ENCODE measurements at places on chromosomes 1 and 21.

DNA sequence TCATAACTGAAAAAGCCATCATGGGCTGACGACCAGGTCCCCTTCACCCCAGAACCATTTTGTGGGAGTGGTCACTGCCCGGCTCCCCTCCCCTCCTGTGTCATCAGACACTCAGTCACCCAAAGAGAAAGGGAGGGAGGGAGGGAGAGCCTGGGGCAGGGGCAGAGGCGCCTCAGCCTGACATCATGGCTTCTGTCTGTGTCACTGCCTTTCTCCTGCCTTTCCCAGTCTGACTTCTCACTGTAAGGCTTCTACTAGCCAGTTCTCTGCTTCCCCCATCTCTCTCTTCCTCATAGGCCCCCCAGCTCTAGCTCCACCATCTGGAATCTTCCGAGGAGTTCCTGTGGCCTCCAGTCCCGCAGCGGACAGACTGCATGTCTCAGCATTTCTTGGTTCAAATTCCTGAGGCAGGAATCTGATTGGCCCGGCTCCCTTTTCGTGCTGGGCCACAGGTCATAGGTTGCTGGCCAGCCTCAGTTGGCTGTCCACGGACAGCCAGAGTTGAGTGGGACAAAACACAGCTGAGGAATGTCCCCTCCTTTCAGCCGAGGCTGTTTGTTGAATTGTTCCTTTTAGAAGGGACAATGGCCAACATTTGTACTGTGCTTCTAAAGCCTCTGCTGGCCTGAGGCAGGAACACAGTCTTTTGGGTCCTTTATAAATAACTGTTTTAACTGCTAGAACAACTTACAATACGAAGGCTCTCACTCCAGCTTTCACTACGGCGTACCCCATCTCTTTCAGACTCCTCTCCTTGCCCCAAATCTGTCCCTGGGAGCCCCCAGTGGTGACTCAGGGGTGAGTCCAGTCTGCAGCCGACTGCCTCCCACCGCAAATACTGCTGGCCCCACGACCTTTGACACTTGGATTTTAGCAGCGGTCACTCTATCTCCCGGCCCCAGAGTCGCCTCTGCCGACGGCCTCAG is 18.7 kb upstream of the KANK4 start:
- no peak for DNase-seq

DNA sequence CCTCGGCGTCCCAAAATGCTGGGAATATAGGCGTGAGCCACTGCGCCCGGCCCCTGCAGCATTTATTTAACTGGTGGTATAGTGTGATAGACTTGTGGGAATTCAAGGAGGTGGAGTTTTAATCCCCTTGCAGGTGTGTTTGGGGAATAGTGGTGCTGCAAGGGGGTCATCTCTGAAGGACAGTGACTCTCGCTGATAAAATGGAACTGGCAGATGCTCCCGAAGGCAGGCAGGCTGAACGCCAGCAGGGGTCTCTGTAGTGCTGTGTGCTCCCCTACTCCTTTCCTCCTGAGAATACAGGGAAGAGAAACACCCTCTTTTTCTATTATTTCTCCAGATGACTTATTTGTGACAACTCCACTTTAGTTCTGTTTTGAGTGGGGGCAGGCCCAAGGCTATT is 4.0 kb downstream of the OSCP1 start:
- no peak for DNase-seq

DNA sequence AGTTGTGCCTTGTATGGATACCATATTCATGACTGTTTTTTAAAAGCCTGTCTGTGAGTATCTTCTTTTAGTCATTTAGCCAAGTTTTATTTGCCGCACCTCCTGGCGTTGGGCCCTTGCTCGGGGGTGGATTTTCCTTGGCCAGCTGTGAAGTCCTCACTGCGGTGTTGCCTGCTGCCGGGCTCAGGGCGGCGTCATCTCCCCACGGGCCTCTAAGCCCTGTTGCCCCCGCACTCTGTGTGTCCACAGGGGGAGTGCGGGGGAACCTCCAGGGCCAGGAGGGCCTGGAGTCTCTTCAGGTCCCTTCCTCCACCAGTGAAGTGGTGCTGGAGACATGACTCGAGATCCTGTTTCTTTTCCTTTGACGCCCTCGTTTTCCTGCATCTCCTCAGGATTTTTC is 65.8 kb upstream of the DIP2A start:
- DNase-seq = no peak

GRCh38 chr1:47672622-47673021 is 234.8 kb downstream of the FOXD2 start:
- DNase-seq = no peak

GRCh38 chr1:69835955-69836354 is 268.2 kb downstream of the LRRC7 start:
- DNase-seq = no peak

DNA sequence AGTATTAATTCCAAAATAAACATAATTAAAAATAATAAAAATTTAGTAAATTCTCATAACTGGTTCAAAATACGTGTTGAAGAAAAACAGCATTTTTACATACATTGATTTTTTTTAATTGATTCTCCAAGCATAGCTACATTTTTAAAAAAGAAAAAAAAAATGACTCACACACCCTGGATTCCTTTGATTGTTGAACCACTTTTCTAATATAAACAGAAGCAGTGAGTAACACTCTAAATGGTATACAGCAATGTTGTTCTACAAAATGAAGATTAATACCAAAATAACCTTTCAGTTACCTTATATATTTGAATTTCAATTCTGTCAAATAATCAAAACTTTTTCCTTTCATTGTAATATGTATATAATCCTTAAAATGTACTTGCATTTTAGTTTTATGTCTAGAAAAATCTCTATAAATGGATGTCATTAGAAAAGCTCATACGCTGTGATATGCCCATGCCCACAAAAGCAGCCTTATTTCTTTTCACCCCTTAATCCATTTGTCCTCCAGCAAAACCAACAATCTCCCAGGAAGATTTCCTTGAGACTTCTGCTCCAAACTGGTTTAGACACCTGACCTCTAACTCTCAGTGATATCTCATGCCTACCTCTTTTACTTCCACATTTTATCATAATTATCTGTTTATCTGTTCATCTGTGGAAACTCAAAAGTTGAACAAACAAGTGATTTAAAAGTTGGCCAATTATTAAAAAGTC is 246.4 kb upstream of the NR5A2 start:
- no peak for DNase-seq

- DNase-seq = no peak
Measured at GRCh38 chr1:56584910-56585528, 5.7 kb upstream of the PLPP3 start.

DNA sequence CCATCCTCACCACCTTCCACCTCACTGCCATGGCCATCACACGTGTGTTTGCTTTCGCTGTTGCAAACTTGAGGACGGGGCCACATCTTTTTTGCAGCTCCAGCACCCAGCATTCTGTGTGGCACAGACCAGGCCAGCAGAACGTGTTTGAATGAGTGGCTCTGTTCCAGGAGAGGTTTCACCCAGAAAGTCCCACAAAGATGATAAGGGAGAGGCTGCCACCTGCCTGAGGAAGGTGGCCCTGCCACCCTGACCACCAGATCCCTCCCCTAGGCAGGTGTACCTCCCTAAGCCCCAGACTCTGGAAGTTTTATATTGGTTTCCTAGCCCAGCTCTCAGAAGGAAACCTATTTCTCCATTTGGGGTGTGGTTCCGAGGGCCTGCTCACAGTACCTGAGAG is 252.1 kb downstream of the KAZN start:
- no peak for DNase-seq

GRCh38 chr1:81585371-81585770 is 215.4 kb upstream of the ADGRL2 start:
- DNase-seq = no peak

DNA sequence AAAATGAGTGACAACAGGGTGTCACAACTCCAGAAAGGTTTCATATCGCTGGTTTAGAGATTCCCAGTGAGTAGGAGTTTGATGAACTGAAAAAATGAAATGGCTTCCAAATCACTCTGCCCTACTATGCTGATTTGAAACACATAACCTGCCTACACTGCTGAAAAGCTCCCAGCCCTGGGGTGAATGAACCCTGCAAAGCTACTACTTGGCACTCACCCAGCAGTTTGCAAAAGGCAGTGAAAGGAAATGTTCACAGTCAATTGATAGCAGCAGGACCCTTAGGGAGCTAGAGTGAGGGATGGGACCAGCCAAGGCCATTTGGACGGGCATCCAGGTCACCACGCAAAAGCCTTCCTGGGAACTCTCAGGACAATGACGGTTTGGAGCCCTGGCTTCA is 44.4 kb upstream of the SRP9 start:
- DNase-seq = no peak

GRCh38 chr1:107533436-107533835 is 392.6 kb downstream of the NTNG1 start:
- no peak for DNase-seq

DNA sequence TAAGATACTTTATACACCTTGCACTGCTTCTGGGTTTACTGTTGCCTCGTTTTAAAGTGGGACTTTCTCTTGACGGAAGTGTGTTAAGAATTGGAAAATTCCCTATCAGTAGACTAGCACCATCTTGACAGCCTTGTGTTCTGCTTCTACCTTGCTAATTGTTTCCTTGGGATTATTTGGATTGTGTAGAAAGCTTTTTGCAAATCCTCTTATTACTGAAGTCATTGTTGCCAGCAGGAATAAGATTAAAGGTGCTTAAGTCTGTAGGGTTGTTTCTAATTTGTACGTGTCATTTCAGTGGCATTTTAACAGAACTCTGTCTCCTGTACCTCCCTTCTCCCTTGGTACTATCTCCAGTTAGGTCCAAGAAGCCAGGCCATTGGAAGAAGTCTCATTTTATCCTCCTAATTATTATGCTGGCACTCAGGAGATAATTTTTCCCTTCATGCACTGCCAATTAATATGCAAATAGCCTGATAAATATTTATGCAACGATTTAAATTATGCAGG is 107.7 kb downstream of the POU2F1 start:
- DNase-seq = no peak

DNA sequence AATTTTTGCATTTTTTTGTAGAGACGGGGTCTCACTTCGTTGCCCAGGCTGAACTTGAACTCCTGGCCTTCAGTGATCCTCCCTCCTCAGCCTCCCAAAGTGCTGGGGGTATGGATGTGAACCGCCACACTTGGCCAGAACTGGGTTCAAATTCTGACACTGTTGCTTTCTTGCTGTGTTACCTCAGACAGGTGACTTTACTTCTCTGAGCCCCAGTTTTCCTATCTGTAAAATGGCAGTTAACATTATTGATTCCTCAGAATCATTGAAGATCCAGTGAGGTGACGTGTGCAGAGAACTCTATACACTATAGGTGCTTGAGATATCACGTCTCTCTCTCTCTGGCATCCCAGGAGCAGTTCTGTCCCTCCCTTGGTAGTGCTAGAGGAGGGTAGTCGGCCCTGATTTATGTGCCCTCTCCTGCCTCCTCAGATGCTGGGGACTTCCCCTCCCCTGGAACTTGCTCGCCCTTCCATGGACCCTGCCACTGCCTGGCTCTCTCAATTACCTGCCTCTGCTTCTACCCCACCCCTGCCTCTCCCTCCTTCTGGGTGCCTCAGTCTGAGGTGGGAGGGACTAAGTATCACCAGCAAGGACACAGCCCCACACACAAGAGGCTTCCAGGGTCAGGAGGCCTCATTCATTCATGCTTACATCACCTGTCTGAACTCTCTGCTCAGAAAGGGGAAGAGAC is 2.8 kb upstream of the HPCA start:
- no peak for DNase-seq

DNA sequence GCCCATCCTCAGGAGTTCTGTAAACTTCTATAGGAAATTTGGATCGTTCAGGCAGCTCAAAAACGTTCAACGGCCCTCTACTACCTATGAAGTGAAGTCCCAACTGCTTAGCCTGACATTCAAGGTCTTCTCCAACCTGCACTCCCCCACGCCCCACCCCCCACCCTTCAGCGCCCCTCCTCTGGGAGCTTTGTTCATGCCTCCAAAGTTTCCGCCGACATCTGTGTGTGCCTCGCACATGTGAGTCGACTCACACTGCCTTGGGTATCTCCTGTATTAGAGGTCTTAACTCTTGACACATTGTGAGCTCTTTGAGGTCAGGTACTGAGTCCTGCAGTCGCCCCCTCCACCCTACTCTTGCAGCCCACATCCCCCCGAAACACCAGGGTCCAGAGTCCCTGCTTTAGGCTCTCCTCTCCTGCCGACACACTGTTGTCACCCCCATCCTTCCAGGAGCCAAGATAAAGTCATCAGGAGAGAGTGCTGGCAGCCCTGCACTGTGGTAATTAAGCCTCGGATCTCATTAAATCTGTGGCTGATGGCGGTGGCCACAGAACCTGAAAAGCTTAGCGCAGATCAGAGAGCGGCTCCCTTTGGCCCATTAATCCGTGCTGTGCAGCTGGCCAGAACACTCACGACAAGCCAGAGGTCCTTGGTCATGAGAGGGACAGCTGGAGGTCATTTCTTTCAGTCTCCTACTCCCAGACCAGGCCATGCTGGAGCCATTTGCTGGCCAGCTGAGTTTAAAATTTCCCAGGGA is 1.4 kb upstream of the PAFAH2 start:
- DNase-seq = no peak

DNA sequence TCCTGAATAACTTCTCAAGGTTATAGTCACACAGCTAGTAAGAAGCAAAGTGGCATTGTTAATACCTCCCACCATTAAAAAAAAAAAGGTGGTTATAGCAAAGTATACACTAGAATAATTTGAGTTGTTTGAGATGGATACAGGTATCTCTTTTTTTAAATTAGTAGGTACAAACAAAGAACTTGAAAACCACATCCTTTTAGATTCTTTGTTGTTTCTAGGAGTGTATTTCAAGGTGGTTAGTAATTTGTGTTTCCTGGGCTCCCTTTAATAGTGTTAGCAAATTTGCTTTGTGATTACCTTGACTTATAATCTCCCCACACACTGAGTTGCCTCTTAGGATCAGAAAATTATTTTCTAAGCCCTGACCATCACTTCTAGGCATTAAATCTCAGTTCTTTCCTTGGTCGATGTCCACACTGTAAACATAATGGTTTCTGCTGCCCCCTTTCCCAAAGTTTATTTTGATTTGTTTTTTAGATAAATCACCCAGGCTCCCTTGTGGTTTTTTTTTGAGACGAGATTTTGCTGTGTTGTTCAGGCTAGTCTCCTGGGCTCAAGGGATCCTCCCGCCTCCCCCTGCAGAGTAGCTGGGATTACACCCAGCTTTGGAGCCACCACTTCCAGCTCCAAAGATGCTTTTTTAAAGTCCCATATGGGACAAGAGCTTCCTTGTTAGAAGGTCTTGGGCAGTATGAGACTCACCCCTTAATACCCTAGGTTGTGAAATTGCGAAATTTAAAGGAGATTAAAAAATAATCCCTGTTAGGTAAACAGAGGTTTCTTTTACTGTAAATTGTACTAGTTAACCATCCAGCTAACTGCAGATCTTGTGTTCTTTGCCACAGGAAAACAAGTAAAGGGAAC is 6.2 kb downstream of the AKIRIN1 start:
- no peak for DNase-seq

DNA sequence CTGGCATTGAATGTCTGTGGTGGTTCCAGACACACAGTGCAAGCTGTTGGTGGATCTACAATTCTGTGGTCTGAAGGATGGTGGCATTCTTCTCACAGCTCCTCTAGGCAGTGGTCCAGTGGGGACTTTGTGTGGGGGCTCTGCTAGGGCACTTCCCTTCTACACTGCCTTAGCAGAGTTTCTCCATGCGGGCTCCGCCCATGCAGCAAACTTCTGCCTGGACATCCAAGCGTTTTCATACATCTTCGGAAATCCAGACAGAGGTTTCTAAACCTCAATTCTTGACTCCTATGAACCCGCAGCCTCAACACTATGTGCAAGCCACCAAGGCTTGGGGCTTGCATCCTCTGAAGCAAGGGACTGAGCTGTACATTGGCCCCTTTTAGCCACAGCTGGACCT is 43.0 kb downstream of the RGS18 start:
- no peak for DNase-seq

All from stimulated activated CD4-positive, alpha-beta T cell treated with anti-CD3 and anti-CD28 coated beads, Interleukin-1b, Interleukin-23, amount 100 ng/mL, for 1 hour (primary cell).